ENCODE measurements at places on chromosomes 2 and 18. TPM values are rescaled to one million over a fixed set of nuclear protein-coding genes. Genes with fewer than 3 reads are reported as not detected.
A peak's percentile ranks its signal among the peaks of the same experiment; 100 is the strongest.

GRCh38 chr2:9110893-9111569 is 95.6 kb upstream of the ASAP2 start:
- DNase-seq = no peak

GRCh38 chr2:103605071-103605780 is 843.4 kb downstream of the TMEM182 start:
- no peak for DNase-seq

DNA sequence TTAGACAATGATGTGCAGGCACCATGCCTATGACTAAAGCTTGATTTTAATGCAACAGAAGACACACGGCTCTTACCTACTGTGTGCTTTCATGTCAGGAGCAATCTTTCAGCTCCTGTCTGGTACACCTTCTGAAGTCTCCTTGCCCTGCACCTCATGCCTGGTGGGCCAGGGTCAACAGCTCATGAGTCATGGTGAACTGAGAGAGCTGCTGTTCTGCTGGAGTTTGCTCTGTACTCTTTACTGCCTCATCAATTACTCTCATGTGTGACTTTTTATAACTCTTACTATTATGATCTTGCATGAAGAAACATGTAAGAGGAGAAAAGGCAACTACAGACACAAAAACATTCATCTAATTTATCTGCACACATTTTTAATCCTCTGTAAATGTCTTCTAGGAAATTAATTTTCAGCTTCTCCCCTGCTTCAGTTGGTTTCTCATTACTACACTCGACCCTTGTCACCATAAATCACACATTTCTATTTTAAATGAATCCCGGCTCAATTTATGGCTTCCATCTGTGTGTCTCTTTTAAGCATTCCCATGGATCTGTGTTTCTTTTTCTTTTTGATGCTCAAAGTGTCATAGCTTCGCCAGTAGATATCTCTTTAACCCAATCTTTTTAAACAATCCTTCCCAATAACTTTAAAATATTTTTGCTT is 9.7 kb downstream of the SERPINB7 start:
- DNase-seq = no peak

DNA sequence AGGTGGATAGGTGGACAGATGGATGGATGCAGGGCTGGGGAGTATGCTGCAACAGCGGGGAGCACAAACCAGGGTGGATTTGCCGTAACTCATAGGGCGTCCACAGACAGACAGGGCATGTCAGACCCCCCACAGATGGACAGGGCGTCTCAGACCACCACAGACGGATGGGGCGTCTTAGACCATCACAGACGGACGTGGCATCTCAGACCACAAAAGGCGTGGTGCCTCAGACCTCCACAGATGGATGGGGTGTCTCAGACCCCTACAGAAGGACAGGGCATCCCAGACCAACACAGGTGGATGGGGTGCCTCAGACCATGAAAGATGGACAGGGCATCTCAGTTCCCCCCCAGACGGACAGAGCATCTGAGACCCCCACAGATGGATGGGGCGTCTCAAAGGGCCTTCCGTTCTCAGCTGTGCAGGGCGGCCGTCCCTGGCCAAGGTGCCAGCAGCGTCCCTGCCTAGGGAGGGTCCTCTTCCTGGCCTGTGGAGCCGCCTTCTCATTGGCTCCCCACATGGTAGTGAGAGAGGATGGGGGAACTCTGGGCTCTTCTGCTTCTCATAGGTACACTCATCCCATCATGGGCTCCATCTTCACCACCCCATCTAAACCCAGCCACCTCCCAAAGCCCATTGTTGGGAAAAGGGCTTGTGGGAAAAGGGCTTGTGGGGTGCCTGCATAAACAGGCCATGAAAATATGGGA is 2.1 kb downstream of the ANKMY1 start:
- DNase-seq = no peak

GRCh38 chr2:171889333-171889732 is 4.7 kb downstream of the SLC25A12 start:
- DNase-seq = no peak

GRCh38 chr2:12602661-12603060 is 114.1 kb upstream of the TRIB2 start:
- DNase-seq = no peak

- no peak for DNase-seq
Observed at GRCh38 chr2:7508296-7508943, 591.2 kb downstream of the RNF144A start.

GRCh38 chr2:60484133-60484645 is 69.3 kb downstream of the BCL11A start:
- peak; percentile 59 for DNase-seq

- DNase-seq = no peak
Observed at GRCh38 chr2:218622606-218623365, 15.1 kb downstream of the PLCD4 start.

DNA sequence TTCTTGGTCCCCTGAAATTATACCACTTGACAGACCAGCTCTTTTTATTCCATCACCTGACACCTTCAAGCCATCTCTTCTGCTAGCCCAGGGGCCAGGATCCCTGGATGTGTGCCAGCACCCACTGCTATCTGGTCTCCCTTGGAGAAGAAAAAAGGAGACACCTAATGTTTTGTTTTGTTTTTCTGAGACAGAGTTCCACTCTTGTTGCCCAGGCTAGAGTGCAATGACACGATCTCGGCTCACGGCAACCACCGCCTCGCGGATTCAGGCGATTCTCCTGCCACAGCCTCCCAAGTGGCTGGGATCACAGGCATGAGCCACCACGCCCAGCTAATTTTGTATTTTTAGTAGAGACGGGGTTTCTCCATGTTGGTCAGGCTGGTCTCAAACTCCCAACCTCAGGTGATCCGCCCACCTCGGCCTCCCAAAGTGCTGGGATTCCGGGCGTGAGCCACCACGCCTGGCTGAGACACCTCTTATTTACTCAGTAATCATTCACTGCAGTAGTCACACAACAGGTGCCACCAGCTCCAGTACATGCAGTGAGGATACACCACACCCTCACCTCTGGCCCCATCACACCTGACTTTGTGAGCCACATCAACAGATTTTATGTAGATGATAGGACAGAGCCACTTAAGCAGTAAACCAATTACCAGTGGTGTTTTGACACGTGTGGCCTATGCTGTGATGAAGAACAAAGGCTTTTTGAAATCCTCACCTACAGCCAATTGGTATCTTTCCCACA is 42.8 kb upstream of the PCBP1 start:
- DNase-seq = no peak

DNA sequence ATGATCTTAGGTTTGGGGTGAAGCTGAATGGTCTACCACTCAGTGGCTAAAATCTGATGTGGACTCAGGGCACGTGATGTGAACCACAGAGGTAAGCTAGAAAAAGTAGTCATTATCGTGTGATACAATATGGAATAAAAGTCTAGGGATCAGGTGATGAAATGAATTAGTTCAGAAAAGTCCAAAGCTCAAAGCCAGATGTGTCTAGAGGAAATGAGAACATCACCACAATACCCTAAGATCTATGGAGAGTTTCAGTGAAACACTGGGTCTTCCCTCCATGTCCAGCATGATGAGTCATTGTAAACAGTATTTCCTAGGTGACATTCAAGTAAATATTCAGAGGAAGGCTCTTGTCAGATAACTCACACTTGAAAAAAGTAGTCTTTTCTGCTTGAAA is 1257.4 kb upstream of the ZEB2 start:
- DNase-seq = no peak

DNA sequence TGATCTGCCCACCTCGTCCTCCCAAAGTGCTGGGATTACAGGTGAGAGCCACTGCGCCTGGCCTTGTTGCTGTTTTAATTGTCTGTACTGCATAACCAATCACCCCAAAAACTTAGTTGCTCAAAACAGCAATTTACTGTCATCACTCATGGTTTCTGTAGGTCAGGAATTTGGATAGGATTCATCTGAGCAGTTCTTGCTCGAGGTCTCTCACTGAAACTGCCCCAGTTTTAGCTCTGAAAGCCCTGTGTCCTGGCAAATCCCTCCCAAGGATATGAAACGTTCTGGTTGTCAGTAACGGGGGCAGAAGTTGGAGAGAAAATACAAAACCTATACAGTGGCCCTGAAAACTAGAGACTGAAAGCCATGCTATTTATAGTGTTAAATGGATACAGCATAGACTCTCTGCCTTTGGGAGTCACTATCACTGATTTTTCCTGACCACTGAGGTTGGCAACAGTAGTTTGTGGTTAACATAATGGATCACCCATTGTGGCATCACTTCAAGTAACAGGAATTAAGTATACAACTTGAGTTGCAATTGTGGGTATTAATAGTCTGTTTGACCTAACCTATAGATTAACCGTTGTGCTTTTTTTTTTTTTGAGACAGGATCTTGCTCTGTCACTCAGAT is 27.2 kb upstream of the ERICH2 start:
- no peak for DNase-seq

- DNase-seq = no peak
Observed at GRCh38 chr2:133490411-133490980, 77.8 kb downstream of the NCKAP5 start.

DNA sequence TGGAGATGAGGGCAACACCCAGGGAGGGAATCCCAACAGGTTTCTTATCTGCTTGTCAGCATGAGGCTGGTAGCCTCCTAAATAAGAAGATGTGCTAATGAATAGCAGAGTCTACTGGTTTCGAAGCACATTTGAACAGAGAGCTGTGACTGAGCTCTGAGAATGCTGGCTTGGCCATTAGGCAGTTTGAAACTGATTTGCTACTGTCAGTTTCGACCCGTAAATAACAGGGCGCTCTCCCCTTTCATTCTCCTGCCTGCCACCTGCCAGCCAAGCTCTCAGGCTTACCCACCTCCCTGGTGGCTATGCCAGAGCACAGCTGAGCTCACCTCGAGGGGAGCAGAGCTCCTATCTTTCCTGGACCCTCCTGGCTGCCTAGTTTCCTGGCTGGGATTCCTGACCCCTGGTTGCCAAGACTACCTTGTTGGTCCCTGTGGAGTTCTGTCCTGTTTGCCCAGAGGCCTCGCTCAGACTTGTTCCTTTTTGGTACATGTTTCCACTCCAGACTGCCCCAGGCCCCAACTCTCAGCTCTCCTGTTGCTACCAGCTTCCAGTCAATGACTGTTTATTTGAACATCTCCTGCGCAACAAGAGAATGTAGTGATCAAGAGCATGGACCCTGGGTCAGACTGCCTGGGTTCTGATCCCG is 102.3 kb upstream of the ALPP start:
- no peak for DNase-seq

- no peak for DNase-seq
Observed at GRCh38 chr2:24658531-24659202, 134.5 kb downstream of the PTRHD1 start.

DNA sequence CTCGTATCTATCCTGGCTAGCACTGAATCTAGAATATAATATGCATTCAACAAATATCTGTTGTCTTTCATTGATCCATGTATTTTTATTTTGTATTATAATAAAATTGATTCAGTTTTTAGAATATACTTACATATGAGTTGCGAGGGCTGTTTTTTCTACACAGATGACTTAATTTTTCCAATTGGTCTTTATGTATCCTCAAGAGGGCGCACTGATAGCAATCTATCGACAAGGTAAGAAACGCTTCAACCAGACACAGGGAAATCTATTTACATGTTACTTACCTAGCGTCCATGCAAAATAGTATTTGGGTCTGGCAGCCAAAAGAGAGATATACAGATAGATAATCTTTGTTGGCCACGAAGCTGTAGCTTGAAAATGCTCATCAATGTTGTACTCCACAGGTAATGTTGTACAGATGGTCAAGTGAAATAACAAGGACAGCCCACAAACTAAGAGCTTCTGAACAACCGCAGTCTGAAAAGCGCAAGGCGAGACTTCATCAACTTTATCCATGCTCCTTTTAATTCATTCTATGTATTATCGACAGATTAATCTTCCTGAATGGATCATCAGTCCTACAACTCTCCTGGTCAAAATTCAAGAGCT is 35.5 kb upstream of the KIDINS220 start:
- no peak for DNase-seq

The CSRNP3 gene
- total RNA-seq = 2.8 TPM

The DSC1 gene
- total RNA-seq = not detected

The RGPD3 gene
- 0.75 TPM for total RNA-seq

The TUBA4B gene
- total RNA-seq = not detected

The IL37 gene
- not detected for total RNA-seq

The SLC14A1 gene
- 42.7 TPM for total RNA-seq

The RBM45 gene
- 2.8 TPM for total RNA-seq

The FAM237A gene
- not detected for total RNA-seq
